ENCODE measurements at places on chromosomes 16 and 17.

DNA sequence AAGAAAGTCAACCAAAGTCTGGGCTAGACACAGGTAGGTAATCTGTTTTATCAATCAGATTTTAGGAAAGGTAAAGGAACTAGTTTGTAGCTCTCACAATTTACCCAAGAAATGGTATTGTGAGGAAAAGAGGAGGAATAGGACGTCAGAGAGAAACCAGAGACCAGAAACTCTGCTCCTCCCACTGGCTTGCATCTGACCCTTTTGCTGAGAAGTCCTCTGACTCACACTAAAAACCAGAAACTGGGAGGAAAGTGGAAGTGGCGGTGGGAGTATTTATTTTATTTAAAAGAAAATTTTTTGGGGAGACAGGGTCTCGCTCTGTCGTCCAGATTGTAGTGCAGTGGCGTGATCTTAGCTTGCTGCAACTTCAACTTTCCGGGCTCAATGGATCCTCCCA, 38.0 kb upstream of the MNT start:
- no peak for DNase-seq

GRCh38 chr17:66637491-66637890, 197.4 kb upstream of the CACNG5 start:
- no peak for DNase-seq

DNA sequence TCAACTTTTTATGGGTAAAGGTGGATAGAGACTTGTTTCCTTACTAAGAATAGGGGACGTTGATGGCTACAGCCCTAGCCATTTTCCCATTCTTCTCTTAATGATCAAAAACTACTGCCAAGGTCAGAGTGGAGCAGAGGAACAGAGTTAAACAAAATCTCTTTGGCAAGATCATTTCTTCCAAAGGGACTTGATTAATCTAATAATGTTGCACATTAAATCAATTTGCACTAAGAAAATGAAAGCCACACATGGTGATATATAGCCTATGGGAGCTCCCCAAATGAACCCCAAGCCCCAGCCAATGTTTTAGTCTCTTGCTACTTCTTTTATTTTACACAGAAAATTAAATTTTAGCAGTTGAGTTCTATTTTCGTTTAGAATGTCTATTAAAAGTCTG, 954.5 kb upstream of the SOX9 start:
- no peak for DNase-seq

DNA sequence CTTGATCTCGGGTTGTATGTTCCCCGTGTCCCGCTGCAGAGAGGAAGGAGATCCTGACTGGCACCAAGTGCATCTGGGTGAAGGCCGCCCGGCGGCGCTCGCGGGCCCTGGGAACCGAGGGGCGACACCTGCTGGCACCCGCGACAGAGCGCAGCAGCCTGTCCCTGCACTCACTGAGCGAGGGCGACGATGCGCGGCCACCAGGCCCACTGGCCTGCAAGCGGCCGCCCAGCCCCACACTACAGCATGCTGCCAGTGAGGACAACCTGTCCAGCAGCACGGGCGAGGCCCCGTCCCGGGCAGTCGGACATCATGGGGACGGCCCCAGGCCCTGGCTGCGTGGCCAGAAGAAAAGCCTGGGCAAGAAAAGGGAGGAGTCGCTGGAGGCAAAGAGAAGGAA, 7.5 kb downstream of the BTBD17 start:
- DNase-seq = peak; percentile 55

- DNase-seq = peak; percentile 14
Observed at GRCh38 chr16:50741225-50741780, 583 bp upstream of the CYLD start.

- DNase-seq = no peak
Observed at GRCh38 chr16:88948781-88949490, 28.1 kb downstream of the CBFA2T3 start.

DNA sequence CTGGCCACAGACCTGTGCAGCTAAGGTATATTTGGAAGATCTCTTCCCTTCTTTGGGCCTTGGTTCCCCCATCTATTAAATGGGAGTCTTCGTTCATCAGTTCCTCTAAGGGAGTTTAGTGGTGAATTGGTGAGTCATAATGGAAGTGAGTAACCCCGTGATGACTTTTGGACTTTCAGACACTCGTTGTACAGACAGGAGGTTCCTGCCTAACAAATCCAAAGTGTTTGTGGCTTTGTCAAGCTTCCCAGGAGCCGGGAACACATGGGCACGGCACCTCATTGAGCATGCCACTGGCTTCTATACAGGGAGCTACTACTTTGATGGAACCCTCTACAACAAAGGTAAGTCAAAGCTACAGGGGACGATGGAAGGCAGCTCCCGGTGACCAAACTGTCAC, 40.4 kb downstream of the WSCD1 start:
- peak; percentile 52 for DNase-seq

- DNase-seq = no peak
Observed at GRCh38 chr17:73545109-73546032, 98.9 kb downstream of the SDK2 start.

GRCh38 chr16:13829697-13830299, 90.2 kb upstream of the ERCC4 start:
- no peak for DNase-seq

GRCh38 chr16:80034948-80035663, 434.6 kb upstream of the MAF start:
- DNase-seq = no peak
